ENCODE measurements at places on chromosomes 7 and 10.

DNA sequence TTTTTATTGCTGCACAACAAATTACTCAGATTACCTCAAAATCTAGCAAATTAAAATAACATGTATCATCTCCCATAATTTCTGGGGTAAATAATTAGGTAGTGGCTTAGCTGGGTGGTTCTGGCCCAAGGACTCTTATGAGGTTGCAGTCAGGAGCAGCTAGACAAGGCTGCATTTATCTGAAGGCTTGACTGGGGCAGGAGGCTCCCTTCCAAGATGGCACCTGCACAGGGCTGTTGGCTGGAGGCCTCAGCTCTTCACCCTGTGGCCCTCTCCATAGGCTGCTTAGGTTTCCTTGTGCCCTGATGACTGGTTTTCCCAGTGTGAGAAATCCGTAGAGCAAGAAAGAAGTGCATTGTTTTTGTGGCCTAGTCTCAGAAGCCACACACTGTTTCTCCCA, 34.7 kb upstream of the ELFN1 start:
- no peak for DNase-seq

DNA sequence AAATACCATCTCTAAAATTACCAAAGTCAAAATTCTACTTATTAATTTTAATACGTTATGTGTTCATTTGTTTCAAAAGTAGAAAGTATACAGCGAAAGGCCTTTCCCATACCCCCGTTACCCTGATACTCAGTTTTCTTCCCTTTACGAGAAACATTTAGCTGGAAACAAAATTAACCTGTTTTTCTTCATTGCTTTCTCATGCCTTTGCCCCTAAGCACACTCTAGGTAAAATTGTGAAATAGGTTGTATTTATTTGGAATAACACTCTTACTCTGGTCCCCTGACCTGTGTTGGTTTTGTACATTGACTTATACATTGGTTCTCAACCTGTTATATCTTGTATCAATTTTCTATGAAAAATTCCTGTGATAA, 47.1 kb downstream of the GLCCI1 start:
- no peak for DNase-seq

GRCh38 chr7:2718296-2718965, 30.4 kb downstream of the AMZ1 start:
- no peak for DNase-seq

DNA sequence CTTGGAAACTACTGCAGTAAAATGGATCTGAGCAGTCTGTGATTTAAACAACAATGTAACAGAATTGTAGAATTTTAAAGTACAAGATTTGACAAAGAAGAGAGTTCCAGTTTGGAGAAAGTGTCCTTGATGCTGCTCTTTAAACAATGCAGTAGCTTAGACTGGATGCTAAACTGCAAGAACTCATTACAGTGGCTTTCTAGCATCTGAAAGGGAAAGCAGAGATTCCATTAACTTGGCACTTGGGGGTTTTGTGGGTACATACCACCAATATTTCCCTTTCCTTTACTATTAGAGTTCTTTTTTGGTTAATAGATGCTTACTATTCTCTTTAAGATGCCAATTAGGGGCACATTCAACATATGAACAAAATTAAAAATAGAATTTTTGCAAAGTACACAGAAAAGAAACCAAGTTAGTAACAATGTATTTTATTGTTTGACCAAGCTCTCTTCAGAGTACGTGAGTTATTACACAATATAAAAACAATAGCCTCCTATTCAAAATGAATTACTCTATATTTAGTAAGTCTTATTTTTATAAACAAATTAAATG, 11.9 kb downstream of the PSTK start:
- no peak for DNase-seq

DNA sequence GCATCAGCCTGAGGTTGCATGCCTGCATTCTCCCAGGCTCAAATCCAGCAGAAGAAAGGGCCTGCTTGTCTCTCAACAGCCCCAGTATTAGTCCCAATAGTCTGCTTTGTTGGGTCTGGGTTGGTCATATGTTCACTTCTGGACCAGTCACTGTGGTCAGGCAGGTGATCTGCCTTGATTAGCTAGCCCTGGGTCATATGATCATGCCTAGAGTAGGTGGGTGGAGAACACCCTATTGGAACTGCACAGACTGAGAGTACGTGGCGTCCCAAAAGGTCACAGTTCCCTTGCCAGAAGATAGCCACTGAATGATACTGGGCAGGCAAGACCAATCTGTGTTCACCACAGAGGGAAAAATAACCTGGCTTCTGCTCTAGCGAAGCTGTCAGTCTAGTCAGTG, 80.1 kb downstream of the SH2D4B start:
- DNase-seq, result no peak

GRCh38 chr7:127786184-127786583, 134.2 kb downstream of the SND1 start:
- DNase-seq, result no peak

DNA sequence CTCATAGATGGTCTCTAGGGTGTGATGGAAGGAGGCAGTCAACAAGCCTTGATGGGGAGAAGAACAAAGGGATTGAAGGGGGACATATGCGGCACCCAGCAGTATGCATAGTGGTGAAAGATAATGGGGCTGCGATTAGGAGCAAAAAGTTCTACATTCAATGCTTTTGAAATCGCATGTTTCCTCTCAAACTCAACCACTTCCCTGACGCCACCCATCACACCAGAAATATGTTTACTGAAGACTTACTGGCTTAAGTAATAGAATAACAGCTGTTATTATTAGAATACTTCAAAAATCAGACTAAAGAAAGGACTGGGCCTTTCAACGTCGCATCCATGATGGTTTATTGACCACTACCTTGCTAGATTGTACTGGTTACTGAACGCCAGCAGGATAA, 31.5 kb downstream of the MKRN1 start:
- DNase-seq, result no peak

DNA sequence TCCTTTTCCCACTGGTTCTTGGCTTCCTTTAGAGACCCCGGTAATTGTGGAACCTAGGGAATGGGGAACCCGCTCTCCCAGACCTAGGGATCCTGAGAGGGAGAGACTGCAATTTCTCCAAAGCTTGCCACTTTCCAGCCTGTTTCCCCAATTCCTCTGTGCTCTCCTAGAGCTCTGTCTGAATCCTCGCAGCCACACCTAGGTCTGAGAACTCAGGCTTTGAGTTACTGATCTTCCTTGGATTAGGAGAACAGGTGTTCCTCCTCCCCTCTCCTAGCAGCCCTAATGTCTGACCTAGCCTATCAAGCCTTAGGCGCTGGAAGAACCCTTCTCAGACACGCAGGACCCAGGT, 20.0 kb downstream of the WNT8B start:
- DNase-seq, result no peak

DNA sequence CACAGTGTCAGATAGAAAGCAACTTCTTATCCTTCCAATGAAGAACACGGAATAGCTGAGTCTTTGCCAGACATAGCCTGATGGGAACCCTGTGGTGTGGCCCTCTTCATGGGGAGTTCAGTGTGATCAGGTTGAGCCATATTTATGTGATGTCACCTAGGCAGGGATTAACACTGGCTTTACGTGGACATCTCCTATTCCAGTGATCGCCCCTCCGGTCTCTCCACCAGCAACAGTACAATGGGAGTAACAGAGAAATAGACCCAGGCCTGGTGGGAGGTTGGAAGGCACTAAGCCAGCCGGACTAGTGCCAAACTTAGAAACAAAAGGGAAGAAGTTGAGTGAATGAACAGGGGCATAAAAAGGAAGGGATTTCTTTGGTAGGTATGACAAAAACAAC, 358.1 kb downstream of the PRPF18 start:
- DNase-seq, result no peak

- no peak for DNase-seq
Measured at GRCh38 chr10:110901954-110902819, 16.8 kb downstream of the BBIP1 start.

- no peak for DNase-seq
Measured at GRCh38 chr7:34656041-34656440, 2.0 kb upstream of the NPSR1 start.

- no peak for DNase-seq
Measured at GRCh38 chr7:7703427-7703826, 15.0 kb downstream of the RPA3 start.

Measured in SK-N-DZ (cell line).